ENCODE measurements at places on chromosomes 4 and X.

- no peak for DNase-seq
Observed at GRCh38 chrX:141314441-141314840, 72.1 kb upstream of the SPANXC start.

DNA sequence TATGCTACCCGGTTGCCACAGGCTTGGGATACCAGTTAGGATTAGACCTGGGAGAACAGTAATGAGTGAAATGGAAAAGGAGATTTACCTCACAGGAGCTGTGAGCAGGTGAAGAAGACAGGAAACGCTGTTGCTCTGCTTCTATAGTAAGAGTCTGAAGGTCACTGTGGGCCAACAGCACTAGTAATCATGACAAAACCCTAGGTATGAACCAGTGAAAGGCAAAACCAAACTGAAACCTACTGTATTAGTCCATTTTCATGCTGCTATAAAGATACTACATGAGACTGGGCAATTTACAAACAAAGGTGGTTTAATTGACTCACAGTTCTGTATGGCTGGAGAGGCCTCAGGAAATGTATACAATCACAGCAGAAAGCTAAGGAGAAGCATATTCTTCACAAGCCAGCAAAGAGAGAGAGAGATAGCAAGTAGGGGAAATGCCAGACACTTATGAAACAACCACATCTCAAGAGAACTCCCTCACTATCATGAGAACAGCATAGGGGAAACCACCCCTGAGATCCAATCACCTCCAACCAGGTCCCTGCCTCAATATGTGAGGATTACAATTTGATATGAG is 736.7 kb upstream of the INTU start:
- DNase-seq = no peak

DNA sequence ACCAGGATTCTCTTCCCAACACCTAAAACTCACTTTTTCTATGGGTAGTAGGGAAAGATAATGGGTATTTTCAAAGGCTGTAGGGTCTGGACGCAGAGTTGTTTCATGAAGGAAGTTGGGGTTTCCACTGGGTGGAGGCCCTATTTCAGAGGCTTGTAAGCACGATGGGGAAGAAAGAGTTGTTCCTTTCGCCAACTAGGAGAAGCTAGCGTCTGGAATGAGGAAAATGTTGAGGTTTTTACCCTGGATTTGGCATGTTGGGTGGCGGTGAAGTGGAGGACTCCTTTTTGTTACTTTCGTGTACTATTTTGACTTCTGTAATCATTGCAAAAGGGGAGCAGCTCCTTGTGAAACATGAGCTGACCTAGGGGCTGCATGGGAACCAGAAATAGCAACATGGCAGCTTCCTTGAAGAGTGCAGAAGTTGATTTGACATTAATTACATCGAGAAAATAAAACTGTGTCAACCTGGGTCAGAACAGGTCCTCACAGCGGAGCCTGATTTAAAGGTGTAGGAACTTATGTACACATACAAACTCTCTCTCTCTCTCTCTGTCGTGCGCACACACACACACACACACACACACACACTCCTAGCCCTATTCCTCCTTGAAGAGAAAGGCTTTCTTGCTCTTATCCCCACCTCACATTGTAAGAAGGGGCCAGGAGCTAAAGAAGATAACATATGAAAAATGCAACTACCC is 19.1 kb downstream of the VSIG4 start:
- DNase-seq = no peak

DNA sequence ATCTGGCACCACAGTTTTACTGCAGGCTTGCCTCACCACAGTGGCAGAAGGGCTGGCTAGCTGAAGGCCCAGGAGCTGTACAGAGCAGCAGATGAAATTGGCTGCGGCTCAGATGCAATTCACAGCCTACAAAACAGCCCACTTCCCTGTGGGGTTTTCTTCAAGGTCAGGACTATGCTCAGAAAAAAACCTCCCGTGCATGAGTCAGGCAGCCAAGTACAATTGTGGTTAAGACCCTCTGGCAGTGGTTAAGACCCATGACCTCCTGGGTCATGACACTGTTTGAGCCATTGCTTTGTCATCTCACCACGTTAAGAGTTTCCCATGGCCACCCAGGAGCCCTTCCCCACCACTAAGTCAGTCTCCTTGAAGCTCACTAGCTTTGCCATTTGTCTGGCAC is 276.3 kb downstream of the HNRNPD start:
- no peak for DNase-seq

DNA sequence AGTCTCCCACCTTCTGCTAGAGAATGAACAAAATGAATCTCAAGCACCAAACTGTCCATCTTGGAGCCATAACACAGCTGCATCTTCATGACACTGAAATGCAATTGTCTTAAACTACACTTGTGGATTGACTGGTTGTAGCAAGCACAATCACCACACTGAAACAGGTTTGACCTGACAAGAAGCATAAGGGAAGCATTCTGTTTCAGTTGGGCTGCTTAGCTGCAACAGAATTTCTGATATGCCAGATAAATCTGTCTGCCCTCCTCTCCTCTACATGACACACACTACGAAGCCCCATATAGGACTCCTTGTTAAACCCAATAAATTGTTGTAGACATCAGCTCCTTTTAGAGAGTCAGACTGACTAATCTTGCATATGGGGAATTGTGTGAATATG is 101.8 kb upstream of the NPY2R start:
- DNase-seq = no peak

All from SW 1271 (cell line).